ENCODE measurements at places on chromosomes 3 and 15.

DNA sequence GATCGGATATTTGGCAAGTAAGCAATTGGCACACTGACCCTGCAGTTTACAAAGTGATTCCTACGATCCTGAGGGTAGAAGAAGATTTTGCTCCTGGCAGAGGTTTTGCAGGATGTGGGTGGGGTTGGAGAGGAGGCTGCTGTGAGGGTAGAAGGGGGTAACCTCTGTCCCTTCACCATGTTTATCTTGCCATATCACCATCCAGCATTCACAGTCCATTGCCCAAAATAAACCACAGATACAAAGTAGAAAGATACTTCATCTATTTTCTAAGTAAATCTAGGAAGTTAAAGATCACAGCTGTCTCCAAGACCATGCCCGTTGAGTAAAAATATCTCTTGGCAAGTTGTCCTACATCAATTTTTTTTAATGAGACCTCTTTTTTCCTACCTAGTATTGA lies 51.6 kb downstream of the LIPC start:
- DNase-seq, result no peak

DNA sequence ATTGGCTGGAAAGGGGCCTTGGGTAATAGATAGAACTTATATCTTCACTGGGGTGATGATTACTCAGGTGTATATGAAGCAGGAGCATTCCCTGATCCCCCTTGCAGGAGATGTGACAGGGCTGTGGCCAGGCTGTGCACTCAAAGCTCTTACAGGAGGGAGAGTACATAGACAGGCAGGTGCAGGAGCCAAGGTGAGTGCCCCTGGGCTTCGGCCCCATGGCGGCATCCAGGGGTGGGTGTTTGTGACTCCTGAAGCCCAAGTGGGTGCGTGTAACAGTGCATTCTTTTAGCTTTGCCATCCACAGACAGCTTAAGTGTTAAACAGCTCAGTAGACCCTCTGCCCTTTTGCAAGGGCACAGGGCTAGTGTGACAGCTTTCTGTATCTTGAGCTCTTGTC lies 236.6 kb upstream of the GPR149 start:
- DNase-seq, result no peak

GRCh38 chr15:20348291-20348899 lies 193.2 kb downstream of the GOLGA6L6 start:
- DNase-seq, result no peak

GRCh38 chr3:23183731-23184130 lies 19.4 kb upstream of the UBE2E2 start:
- peak; percentile 63 for DNase-seq

- no peak for DNase-seq
These were observed 20.4 kb downstream of the CFAP100 start for GRCh38 chr3:126414961-126415660.

- DNase-seq, result peak; percentile 67
These were observed 23.4 kb downstream of the SPSB4 start for GRCh38 chr3:141074529-141074928.

GRCh38 chr3:161413127-161413854 lies 42.0 kb upstream of the SPTSSB start:
- DNase-seq, result no peak

DNA sequence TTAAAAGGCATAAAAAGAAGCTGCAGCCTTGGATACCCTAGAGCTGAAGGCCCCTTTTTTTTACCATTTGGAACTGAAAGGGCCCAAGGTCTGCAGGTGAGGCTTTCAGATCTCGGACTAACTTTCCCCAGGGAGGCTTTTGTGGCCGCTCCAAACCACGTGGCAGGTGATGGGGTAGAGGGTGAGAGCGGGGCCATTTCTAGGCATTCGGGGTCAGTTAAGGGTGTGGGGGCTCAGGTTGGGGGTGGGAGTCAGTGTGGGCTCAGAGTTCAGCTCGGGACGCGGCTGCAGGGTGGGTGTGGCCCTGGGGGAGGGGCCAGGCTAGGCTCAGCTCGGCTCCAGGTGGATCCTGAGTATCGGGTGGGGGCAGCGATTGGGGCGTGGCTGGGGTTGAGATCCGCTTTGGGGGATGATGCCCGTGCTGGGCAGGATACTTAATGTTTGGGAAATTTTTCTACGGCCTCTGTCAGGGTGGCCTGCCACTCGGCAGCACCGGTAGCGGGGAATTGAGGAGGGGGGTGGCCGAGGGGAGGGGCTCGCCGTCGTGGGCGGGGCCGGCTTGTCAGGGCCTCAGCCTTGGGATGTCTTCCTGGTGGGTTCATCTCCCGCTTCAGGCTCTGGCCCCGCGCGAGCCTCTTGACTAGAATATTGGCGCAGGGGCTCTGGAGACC lies 2.5 kb downstream of the KLF13 start:
- no peak for DNase-seq

All from iPS DF 19.7 (cell line).